ENCODE measurements at places on chromosomes 11 and 22. TPM values are rescaled to one million over a fixed set of nuclear protein-coding genes. Genes with fewer than 3 reads are reported as not detected.

SUSD2 gene
- 51.4 TPM for polyA plus RNA-seq

C11orf97 gene
- not detected for polyA plus RNA-seq

BIK gene
- polyA plus RNA-seq = 0.54 TPM

PDE2A gene
- polyA plus RNA-seq = 0.62 TPM

TEAD1 gene
- polyA plus RNA-seq = 116 TPM

DNA sequence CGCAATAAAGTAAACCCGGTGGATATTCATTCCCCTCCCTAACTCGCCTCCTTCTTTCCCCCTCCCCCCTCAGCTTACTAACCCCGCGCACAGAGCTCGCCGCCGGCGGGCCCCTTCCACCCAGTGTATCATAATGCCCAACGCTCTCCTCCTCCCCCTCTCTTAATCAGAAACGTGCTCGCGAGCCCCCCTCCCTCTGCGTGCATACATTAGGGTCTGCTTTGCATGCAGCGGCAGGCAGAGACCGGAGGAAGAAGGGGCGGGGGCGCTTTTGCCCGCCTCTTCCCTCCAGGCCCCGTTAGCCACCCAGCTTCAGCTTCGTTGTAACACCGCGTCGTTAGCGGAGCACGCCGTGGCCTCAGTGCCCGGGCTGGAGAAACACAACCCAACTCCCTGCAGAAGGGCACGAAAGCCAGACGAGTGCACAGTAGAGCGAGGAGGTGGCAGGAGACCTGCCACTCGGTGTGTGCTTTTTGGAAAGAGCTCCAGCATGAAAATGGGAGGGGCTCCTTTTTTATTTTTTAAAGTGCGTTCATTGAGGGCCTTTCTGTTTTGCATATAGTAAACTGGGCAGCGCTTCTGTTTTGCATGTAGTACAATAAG is 901 bp upstream of the KMT2A start:
- peak; percentile 29 for DNase-seq

- no peak for DNase-seq
These were observed 7.2 kb downstream of the ADAMTS15 start for GRCh38 chr11:130455483-130456127.

GNB1L gene
- 8.9 TPM for polyA plus RNA-seq

SERPING1 gene
- polyA plus RNA-seq = 0.63 TPM

GRCh38 chr11:119716582-119717498 is 12.2 kb downstream of the NECTIN1 start:
- DNase-seq = no peak

OR10D3 gene
- not detected for polyA plus RNA-seq

GRCh38 chr22:17267661-17268330 is 48.6 kb upstream of the ADA2 start:
- DNase-seq = no peak

- DNase-seq = no peak
These were observed 741 bp downstream of the CARS1 start for GRCh38 chr11:3056296-3057068.

DGAT2 gene
- polyA plus RNA-seq = 3.3 TPM

- DNase-seq = no peak
These were observed 66.9 kb downstream of the SCUBE1 start for GRCh38 chr22:43276321-43276720.

DNA sequence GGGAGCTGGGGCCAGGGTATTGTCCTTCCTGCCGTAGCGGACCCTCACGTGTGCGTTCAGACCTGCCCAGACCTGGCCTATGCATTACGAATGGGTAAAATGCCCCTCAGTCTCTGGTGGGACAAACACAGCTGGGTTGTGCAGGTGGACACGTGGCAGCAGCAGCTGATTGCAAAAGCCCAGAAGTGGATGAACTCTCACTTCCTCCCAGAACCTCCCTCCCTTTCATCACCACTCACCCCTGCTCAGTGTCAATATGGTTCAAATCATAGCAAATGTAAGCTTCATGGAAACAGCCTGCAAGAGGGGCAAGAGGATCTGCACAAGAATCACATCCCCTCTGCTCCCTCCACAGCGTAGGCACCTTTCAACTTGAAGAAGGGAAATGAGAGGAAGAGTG is 352.1 kb downstream of the OPCML start:
- no peak for DNase-seq

TMEM218 gene
- polyA plus RNA-seq = 29.1 TPM

MMP10 gene
- 0.13 TPM for polyA plus RNA-seq

- DNase-seq = no peak
These were observed 556.5 kb downstream of the MN1 start for GRCh38 chr22:27245056-27245455.

DNA sequence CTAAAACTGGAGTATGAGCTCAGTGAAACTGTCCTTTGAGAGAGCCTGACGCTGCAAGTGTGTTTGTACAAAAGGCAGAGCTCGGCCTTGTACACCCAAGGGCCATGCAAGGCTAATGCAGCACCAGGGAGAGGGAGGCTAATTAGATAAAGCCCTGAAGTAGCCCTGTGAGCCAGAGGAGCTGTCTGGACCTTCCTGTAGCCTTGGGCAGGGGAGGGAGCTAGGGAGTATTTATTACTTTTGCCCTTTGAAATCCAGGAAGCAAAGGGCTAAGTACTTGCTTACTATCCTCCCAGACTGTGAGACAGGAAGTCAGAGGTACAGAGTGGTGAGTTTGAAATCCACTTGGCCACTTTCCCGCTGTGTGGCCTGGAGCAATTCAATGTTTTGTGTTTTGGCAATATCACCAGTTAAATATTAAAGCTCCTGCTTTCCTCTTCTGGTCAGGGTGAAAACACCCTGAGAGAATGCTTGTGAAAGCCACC is 10.2 kb upstream of the LDHA start:
- DNase-seq = peak; percentile 94

- no peak for DNase-seq
These were observed 47.0 kb downstream of the STIM1 start for GRCh38 chr11:3902441-3902840.

- no peak for DNase-seq
These were observed 7.3 kb downstream of the KCNE3 start for GRCh38 chr11:74460065-74460464.

ST3GAL4 gene
- 19.7 TPM for polyA plus RNA-seq

GRCh38 chr11:33935005-33935404 is 43.1 kb upstream of the LMO2 start:
- no peak for DNase-seq

GRCh38 chr22:45521178-45521577 is 18.5 kb downstream of the FBLN1 start:
- DNase-seq = no peak

DNA sequence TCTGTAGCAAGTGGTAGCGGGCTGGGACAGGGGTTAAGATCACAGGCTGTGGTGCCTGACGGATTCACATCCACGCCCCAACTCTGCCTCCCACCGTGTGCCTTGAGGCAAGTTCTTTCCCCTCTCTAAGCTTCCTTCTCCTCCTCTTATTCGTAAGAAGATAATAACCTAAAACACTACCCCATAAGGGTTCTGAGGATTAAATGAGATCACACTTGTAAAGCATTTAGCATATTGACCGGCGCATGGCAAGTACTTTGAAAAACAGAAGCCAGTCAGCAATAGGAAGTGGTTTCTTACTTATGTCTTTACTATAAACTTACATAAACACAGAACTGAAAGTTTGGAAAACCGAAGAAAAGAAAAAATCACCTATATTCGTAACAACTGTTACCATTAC is 15.5 kb upstream of the LMO2 start:
- DNase-seq = no peak

- DNase-seq = peak; percentile 64
These were observed 87.0 kb upstream of the BLID start for GRCh38 chr11:122202951-122203456.

SRRD gene
- polyA plus RNA-seq = 14.2 TPM

DNA sequence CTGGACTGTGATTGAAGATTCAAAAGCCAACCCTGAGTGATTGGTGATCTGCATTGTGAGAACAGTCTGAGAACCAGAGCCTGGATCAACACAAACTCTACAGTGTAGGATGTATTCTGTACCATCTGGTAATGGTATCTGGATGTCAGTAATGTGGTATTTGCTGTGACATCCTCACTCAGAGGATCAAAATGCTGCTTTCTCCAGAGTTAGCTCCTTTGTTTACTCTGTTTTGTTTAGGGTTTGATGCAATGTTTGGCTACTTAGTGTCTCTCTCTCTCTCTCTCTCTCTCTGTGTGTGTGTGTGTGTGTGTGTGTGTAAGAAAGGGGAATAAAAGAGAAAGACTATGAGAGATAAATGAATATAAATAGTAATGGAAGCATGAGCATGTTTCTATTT is 24.3 kb downstream of the CASP4 start:
- no peak for DNase-seq

CCDC87 gene
- polyA plus RNA-seq = 0.56 TPM

DNA sequence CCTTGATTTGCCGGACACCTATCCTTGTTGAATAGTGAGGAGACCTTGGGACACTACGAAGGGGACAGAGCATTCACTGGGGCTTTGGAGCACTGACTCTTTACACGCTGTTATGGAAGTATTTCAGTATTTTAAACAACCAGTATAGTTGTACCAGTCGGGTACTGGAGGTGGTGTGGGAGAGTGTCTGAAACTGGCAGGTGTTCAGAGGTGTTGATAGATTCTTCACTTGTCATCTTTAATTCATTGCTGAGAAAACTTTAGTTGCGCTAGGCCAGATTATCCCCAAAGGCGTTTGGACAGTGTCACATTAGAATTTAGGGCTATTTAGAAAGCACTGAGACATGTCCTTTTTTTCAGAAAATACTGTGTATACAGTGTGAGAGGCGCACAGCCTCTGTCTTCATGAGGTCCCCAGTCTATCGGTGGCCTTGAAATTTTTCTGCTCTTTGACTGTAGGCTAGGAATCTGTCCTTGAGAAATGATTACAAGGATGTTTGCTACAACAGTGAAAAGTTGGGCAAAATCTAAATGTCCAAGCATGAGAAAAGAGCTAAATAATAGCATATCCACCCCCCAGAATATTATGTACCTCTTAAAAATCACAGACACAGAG is 69.7 kb downstream of the TEAD1 start:
- no peak for DNase-seq

GRCh38 chr22:39489094-39490068 is 12.7 kb upstream of the MIEF1 start:
- no peak for DNase-seq

CNTF gene
- 1.3 TPM for polyA plus RNA-seq

Data from A549 (cell line).